Nephron progenitor cell (in vitro differentiated cells): ENCODE measurements at places on chromosomes 5 and 9.

GRCh38 chr9:138063033-138063432 is 185.5 kb downstream of the CACNA1B start:
- H3K36me3 ChIP-seq: no peaks in the 10 kb centered on the region
- H3K4me1 ChIP-seq: peaks cover 3% of the 10 kb centered on the region
- no peak overlapping the region for H3K4me3 ChIP-seq
- no peak overlapping the region for H3K27ac ChIP-seq
- H3K27me3 ChIP-seq: peaks cover 3% of the 10 kb centered on the region
- no peak for DNase-seq

DNA sequence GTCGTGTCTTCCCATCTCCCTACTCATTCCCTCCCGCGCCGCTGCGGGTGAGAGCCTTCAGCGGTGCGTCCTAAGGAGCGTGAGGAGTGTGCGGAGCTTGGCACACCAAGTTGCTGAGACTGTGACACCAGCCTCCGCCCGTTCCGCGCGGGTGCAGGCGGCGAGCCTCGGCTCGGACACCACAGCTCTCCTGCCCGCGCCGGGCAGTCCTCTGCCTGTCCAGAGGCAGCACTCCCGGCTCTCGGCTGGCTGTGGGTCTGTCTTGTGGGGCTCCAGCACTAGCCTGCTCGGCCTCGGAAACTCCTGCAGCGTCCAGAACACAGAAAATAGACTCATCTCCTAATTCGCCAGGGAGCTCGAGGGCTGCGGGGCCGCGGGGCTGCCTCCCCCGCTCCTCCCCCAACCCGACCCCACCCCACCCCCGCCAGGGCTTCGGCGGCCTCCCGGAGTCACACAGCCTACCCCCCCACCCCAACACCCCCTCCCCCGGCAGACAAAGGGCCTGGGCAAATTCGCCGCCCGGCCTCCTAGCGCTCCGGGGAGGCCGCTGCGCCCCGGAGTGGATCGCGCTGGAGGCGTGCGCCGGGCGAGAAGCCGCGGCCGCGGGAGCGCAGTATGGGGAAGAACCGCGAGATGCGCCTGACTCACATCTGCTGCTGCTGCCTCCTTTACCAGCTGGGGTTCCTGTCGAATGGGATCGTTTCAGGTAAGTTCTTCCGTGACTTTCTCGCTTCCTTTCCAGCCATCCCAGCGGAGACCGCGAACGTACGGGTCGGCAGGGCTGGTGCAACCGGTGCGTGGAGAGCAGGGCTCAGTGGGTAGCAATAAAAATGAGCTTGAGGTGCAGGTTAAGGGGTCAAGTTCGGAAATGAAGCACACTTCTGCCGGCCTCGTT is at the start of gene ADAMTS19:
TSS of gene ADAMTS19 (plus strand) at position 522 of the 895 bp plus-strand sequence. CDS start at position 616, 94 bp downstream.
- peak within 1 kb of the TSS; percentile 80 for H3K27ac ChIP-seq
- peaks cover 38% of the 10 kb centered on the region for H3K4me1 ChIP-seq
- DNase-seq: peak; percentile 68
- H3K27me3 ChIP-seq: peaks cover 6% of the 10 kb centered on the region

DNA sequence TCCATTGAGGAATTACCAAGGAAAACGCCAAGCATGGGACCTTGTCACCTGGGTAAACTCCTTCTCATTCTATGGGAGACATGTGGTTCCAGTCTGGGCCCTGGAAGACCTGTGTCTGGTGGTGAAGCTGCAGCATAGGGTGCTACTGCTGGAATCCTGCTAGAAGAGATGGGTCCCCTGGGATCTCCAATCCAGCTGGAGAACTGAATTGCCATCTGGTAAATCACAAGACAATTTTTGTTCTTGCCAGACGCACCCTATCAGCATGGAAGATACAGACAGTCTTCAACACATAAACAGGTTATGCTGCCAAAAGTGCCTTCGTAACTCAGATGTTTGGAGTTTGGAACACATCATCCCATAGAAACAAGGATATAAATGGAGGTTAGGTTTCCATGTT is 424.0 kb upstream of the BRINP1 start:
- H3K27me3 ChIP-seq: peaks cover 3% of the 10 kb centered on the region
- no peaks in the 10 kb centered on the region for H3K36me3 ChIP-seq
- no peak for DNase-seq
- peaks cover 5% of the 10 kb centered on the region for H3K4me1 ChIP-seq

DNA sequence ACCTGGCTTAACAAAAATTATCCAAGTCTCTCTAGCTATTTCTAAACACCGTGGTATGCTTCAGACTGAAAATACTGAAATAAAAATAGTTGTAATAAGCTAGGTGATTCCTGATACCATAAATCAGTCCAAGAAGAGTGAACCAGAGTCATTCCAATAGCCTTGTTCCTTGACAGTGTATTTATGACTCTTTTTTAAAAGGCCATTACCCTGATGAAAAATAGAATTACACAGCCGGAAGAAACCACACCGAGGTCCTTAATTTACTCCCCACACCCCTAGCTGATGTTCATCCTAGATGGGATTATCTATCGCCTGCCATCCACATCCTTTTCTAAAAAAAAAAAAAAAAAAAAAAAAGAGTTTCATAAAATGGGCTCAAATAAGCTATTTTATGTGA is 457.6 kb upstream of the GRAMD2B start:
- H3K27ac ChIP-seq: no peak overlapping the region
- no peak for DNase-seq
- no peaks in the 10 kb centered on the region for H3K36me3 ChIP-seq
- no peaks in the 10 kb centered on the region for H3K27me3 ChIP-seq

GRCh38 chr9:99294850-99295461 is 72.9 kb downstream of the SEC61B start:
- H3K27ac ChIP-seq: no peak overlapping the region
- DNase-seq: no peak
- no peaks in the 10 kb centered on the region for H3K36me3 ChIP-seq
- peaks cover 23% of the 10 kb centered on the region for H3K27me3 ChIP-seq
- peaks cover 7% of the 10 kb centered on the region for H3K4me1 ChIP-seq

DNA sequence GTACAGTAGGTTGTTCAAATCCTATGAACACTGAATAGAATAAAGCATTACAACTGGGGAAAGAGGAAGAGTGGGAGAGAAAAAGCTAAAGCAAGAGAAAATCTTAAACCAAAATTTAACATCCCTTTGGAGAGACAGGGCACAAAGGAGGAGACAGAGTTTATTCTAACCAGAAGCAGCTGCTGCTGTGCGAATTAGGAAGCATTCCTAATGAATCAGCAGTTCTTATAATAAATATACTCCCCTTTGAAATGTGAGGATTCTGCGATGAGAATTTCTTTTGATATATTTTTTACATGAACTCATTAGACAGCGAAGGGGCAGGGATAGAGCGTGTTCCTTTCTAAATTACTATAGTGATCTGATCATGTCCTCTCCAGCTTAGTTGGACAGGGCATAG is 233.4 kb downstream of the DENND1A start:
- DNase-seq: no peak
- no peak overlapping the region for H3K4me3 ChIP-seq
- no peaks in the 10 kb centered on the region for H3K27me3 ChIP-seq

GRCh38 chr9:87088192-87088591 is 140.9 kb upstream of the GAS1 start:
- no peak overlapping the region for H3K27ac ChIP-seq
- no peak for DNase-seq
- no peak overlapping the region for H3K4me3 ChIP-seq

GRCh38 chr9:131567910-131568309 is 22.6 kb downstream of the PRRT1B start:
- H3K36me3 ChIP-seq: peaks cover 19% of the 10 kb centered on the region
- peaks cover 7% of the 10 kb centered on the region for H3K27me3 ChIP-seq
- no peak overlapping the region for H3K4me3 ChIP-seq
- H3K4me1 ChIP-seq: no peaks in the 10 kb centered on the region
- peak overlapping the region; percentile 16 for H3K27ac ChIP-seq

GRCh38 chr5:62257020-62257367 is 49.0 kb upstream of the KIF2A start:
- peaks cover 7% of the 10 kb centered on the region for H3K27me3 ChIP-seq
- H3K4me3 ChIP-seq: no peak overlapping the region
- no peaks in the 10 kb centered on the region for H3K36me3 ChIP-seq
- no peak for DNase-seq
- peaks cover 24% of the 10 kb centered on the region for H3K4me1 ChIP-seq

DNA sequence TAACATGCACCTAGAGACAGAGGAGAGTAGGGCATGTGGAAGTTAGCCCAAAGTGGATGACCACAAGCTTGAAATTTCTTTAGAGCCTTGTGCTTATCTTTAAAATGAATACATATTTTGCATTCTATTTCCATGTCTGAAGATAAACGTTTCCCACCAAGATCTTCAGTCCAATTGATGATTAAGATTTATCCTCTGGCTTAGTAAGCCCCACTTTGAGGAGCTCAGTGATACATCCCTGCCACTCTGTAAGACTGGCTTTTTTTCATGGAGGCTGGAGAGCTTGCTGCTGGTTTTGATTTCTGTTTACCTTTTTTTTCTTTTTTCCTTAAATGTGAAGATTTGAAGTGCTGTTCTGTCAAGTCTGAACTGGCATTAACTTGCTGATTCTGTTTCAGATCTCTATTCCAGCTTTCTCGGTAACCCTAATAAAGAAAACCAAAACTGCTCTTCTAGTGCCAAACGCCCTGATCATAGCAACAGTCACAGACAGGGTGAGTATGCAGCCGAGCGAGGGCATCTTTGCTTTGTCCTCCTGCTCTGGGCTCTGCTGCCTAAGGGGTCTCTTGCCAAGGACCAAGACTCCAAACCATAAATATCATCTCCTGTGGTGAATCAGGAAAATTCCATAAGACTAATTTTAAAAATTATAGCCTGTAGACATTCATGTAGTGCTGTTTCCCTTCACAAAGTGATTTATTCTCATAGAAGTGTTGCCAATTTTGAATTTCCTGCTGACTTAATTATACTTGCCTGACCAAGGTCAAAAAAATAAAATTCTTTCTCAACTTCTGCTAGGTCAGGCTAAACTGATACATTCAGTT is 54.3 kb downstream of the GRAMD2B start:
- DNase-seq: no peak
- H3K27ac ChIP-seq: peak overlapping the region; percentile 18
- H3K4me1 ChIP-seq: peaks cover 32% of the 10 kb centered on the region
- H3K27me3 ChIP-seq: peaks cover 7% of the 10 kb centered on the region

DNA sequence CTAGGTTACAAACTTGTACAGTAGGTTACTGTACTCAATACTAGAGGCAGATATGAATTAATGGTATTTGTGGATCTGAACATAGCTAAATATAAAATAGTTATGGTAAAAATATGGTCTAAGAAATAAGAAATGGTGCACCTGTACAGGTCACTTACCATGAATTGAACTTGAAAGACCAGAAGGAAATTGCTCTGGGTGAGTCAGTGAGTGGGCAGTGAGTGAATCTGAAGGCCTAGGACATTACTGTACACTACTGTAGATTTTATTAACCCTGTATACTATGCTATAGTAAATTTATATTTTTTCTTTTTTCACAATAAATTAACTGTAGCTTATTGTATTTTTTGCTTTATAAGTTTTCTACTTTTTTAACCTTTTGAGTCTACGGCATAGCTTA is 1020.4 kb downstream of the CDH18 start:
- peaks cover 4% of the 10 kb centered on the region for H3K4me1 ChIP-seq
- no peak for DNase-seq
- no peak overlapping the region for H3K27ac ChIP-seq

DNA sequence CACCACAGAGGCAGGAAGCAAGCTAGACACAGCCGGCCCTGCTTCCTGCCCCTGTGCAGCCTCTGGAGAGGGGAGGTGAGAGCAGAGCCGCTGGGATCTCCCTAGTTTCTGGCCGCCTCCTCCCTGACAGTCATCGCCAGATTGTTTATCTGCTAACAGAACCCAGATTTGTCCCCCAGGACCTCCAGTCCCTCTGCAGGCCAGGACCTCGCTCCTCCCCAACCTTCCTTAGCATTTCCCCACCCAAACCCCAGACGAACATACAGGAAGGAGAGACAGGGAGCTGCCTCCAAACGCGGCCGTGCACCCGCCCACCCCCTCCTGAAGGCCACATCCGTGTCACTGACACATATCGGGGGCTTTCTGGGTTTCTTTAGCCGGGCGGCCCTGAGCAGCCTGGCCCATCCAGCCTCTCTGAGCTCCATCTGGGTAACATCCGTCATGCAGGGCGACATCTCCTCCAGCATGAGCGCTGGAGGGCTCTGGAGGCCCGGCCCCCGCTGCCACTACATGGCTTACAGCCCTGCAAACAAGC is 47.5 kb downstream of the DBH start:
- no peak for DNase-seq
- H3K4me1 ChIP-seq: peaks cover 55% of the 10 kb centered on the region
- peak overlapping the region; percentile 66 for H3K27ac ChIP-seq
- peaks cover 3% of the 10 kb centered on the region for H3K27me3 ChIP-seq
- no peak overlapping the region for H3K4me3 ChIP-seq
- H3K36me3 ChIP-seq: no peaks in the 10 kb centered on the region

DNA sequence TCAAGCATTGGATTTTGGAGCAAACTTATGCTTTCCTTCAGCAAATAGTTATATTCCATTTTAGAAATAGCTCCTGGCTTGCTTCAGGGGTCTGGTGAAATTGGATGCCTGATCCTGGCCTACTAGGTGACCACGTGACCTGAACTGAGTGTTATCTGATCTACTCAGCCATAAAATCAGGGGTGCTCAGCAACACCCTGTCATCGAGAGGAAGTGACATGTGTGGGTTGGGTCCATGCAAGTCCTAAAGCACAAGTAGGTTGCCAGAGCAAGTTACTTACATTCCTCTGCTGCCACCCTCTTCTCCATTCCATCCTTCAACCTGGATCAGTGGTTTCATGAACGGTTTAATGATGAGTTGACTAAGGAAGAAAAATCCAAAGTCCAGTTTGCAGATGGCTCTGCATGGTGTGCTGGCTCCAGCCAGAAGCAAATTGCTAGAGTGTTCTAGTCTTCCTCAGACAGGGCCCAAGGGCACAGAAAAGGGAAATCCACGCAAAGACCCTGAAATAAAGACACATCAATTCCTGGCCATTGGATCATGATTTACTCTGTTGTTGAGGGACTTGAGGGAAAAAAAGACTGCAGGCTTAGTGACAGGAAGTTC is 2.8 kb upstream of the FAM193B start:
- peak overlapping the region; percentile 80 for H3K27ac ChIP-seq
- peaks cover 2% of the 10 kb centered on the region for H3K36me3 ChIP-seq
- no peak overlapping the region for H3K4me3 ChIP-seq

- no peaks in the 10 kb centered on the region for H3K27me3 ChIP-seq
- H3K36me3 ChIP-seq: no peaks in the 10 kb centered on the region
- no peak for DNase-seq
- no peaks in the 10 kb centered on the region for H3K4me1 ChIP-seq
Observed at GRCh38 chr5:91443761-91444467, 60.8 kb upstream of the ARRDC3 start.

DNA sequence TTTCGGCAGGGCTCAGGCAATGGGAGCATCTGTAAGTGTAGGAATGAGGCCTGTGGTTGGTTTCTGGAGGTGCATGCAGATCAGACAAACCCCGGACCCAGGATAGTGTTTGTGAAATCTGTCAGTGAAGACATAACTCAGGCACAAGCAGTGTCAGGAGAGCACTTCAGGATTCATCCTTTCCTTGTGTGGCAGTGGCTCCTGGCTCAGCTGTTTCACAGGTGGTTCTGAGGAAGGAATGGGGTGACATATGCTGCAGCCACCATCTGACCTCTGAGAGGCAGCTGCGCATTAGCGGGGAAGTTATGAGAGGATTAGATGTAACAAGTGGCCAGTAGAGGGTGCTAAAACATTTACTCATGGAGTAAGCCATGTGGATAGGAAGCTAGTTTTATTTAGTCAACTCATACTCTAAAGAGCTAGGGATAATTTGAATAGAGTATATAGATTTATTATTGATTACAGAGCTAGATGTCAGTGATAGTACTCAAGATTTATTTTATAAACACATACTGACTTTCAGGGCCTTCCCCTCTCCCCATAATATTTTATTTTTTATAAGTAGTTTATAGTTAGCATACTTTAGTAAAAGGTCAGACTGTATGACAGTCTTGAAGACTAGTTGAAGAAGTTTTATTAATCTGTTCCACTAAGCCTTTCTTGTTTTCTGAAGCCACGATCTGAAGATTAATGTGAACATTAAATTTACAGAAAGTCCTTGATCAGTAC is 28.4 kb downstream of the NNT start:
- H3K27me3 ChIP-seq: no peaks in the 10 kb centered on the region
- H3K36me3 ChIP-seq: peaks cover 37% of the 10 kb centered on the region
- DNase-seq: peak; percentile 48
- peaks cover 20% of the 10 kb centered on the region for H3K4me1 ChIP-seq
